ENCODE measurements at places on chromosomes 13 and 19.

DNA sequence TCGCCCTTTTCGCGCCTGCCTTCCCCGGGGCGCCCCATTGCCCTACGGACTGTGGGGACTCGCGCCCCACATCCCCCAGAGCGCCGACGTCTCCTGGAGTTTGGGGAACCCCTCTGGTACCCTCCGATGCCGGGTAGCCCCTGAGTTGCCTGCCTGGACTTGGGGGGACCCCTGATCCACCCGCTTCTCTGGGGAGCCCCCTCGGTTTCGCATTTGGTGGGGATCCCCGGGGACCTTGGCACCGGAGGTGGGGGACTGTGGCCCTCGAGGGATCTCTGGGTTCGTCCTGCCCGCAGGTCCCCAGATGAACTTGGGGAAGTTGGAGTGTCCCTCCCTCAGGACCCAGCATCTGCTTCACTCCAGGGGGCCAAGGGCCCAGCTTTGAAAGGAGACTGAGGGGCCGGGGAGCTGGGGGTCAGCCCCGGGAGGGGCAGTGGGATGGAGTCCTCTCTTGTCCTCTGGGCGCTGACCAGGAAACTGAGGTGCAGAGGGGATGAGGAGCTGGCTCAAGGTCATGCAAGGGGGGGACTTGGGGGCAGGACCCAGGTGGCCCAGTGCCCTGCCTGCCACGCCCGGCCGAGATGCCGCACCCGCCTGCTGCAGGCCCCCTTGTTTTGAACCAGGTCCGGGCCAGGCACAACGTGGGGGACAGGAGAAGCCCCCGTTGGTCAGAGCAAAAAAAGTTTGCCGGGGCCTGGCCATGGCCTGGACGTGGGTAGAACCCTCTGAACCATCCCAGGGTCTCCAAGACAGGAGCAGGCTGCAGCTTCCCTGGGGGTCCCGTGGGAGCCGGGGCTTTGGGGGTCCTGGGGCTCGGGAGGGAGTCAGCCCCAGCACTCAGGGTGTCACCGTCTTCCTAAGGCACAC is 1.0 kb downstream of the EFNA2 start:
- no peak for DNase-seq

GRCh38 chr19:10516064-10516385 is 1.2 kb downstream of the S1PR5 start:
- no peak for DNase-seq

- DNase-seq: no peak
Measured at GRCh38 chr19:49188626-49189200, 31.1 kb downstream of the TRPM4 start.

DNA sequence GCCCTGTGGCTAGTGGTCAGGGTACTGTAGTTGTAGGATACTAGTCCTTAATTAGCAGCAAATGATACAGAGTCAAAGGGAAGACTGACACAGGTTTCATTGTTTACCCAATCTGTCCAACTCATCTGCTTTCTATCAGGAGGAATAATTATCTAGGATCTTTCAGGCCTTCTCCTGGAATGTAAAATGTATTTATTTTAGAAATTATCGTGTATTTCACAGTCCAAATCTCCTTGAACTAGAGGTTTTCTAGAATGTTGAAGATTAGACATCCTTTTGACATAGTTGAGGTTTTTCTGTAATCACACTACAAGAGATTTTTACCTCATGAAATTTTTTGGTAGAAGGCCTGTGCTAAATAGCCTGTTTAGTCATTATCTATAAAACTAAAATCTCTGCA is 1694.8 kb upstream of the PCDH20 start:
- DNase-seq: peak; percentile 5

DNA sequence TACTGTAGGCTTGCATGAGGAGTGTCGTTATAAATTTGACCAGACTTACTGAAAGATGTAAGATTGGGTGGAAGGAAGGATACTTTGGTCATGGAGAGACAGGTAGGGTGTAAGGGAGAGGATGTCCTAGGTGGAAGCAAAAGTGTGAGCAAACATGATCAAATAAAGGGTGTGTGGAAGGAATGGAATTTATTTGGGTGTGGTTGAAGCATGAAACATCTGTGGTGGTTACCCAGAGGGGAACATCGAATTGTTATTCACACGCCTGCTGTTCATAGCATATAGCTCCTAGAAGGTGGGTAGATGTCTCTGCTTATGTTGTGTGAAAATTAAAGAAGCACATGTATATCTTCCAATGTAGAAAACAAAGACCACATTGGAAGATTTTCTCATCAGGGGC is 157.7 kb downstream of the ATP8A2 start:
- DNase-seq: no peak
